ENCODE measurements at places on chromosomes 11 and 22. TPM values are rescaled to one million over a fixed set of nuclear protein-coding genes. Genes with fewer than 3 reads are reported as not detected.
A peak's percentile ranks its signal among the peaks of the same experiment; 100 is the strongest.

- DNase-seq: no peak
Observed at GRCh38 chr22:30763815-30764673, 69.4 kb downstream of the OSBP2 start.

DNA sequence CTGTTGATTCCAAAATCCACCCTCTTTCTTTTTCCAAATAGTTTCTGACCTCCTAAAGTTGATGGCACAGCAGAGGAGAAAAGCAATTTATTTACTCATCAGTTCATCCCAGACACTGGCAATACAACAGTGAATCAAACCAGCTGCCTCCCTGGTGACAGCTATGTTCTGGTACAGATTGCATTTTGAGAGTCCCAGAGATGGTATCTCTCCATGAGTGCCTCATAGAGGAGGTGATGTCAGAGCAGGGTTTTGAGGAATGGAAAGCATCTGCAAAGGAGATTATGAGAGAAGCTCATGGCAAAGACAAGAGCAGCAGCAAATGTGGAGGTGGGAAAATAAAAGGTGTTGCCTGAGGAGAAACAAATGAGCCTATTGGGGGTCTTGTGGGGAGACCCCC lies 377.2 kb downstream of the MN1 start:
- DNase-seq: no peak

- DNase-seq: no peak
Observed at GRCh38 chr11:47125083-47125482, 51.6 kb downstream of the ARFGAP2 start.

DNA sequence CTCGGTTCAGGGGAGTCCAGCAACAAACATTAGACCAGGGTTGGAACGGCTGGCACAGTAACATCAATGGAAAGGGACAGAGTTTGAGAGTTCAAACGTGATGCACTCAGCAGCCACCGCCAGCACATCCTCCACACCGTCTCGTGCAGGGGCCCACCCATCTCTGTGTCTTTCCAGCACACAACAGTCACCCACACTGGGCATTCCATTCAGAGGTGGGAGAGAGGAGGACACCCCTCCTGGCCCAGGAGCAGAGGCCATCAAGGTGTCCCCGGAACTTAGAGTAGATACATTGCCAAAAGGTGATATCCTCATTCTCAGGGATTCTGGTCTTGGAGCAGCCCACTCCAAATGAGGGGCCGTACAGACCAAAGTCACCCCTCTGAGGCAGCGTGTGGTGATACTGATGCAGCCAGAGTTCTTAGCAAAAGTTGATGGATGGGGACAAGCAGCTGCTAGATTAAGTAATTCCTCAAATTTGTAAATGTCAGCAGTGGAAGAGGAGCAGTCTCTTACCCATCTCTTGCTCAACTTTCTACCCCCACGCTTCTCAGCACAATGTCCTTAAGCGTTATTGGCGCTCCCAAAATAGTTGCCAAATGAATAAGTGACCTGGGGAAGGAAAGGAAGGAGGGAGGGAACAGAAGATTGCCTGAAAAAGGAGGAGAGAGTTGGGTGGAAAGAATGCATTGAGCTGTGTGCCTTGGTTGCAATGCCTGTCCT lies 5.5 kb downstream of the SNAP29 start:
- no peak for DNase-seq

- no peak for DNase-seq
Observed at GRCh38 chr11:78363024-78363619, 54.5 kb downstream of the GAB2 start.

GRCh38 chr11:33262011-33262645 lies 4.9 kb downstream of the HIPK3 start:
- no peak for DNase-seq

The LINC01488 gene
- total RNA-seq: not detected

DNA sequence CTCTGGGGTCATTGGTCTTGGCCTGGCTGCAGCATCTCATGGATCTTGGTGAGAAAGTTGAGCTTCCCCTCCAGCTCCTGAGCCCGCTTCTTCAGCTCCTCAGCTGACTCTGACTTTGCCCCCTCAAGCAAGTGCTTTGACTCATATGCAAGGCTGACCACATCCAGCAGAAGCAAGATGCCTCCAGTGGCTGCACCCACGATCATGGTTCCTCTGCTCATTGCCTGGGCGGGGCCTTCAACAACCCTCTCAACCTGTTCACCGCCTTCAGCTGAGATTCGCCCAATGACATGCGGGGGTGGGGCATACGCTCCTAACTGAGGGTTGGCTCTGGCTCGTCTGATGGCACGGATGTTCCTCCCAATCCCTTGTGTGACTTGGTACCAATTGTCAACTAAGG lies 11.9 kb downstream of the APOL2 start:
- no peak for DNase-seq

- no peak for DNase-seq
Observed at GRCh38 chr11:31487848-31488247, 21.6 kb downstream of the IMMP1L start.

DNA sequence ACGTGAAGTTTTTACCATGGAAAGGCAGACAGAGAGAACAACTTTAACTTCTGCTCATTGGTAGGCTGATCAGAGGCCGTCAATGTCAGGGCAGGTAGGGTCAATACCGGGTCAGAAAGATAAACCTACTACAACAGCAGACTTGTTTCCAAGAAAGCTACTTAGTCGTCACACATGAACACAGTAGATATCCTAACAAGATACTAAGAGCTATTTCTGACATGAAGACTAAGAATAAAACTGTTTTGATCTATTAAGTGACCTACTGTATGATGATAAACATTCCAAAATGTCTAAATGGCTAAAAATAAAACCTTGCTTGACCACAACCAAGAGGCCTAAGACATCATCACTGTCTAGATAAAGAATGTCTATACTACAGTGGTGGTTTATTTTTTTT lies 231.3 kb downstream of the CADM1 start:
- no peak for DNase-seq

The SCGB1D2 gene
- not detected for total RNA-seq

DNA sequence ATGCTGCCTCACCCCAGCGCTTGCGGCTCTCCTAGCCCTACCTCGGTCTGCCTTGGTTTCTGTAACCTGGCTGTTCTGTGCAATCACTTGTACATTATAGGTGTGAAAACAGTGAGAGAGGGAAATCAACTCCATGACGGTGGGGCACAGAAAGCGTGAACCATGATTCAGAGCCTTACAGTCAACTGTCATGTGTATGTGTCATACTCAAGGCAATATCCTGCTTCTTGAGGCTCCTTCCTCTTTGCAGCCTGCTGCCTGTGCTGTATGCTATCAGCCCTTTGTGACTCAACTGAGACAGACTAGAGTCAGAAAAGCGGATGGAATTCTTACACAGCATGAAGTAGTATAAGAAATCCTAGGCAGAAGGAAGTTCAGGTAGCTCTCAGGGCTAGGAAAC lies 2.1 kb downstream of the NRIP3 start:
- DNase-seq: no peak

- no peak for DNase-seq
Observed at GRCh38 chr11:133052537-133052936, 479.8 kb downstream of the OPCML start.

- DNase-seq: no peak
Observed at GRCh38 chr11:25910086-25910485, 421.8 kb upstream of the ANO3 start.

The PLAAT5 gene
- 3.6 TPM for total RNA-seq

The MMP27 gene
- total RNA-seq: not detected

DNA sequence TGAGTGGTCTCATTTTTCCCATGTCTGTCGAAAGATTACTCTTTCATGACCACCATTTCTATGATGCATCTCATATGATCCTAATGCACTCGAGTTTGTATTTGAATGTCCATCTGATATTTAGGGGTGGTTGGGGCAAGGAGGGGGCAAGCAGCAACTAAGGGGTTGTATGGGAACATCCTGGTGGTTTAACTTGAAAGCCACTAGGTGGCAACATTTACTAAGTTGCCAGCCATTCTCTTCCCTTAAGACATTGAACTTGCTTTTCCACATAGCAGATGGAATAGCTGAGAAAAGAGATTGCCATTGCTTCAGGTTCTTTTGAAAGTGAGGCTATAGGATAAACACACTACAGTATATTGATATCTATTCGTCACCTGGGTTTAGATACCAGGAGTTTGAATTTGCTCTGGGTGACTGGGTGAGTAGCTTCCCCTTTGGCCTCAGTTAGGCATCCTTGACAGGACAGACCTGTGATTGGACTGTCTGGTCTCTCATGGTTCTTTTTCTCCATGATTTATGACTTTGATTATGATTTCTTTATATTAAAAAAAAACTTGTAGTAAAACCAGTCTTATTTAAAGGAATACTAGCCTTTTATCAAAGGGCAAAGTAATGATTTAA lies 32.4 kb downstream of the NF2 start:
- no peak for DNase-seq

DNA sequence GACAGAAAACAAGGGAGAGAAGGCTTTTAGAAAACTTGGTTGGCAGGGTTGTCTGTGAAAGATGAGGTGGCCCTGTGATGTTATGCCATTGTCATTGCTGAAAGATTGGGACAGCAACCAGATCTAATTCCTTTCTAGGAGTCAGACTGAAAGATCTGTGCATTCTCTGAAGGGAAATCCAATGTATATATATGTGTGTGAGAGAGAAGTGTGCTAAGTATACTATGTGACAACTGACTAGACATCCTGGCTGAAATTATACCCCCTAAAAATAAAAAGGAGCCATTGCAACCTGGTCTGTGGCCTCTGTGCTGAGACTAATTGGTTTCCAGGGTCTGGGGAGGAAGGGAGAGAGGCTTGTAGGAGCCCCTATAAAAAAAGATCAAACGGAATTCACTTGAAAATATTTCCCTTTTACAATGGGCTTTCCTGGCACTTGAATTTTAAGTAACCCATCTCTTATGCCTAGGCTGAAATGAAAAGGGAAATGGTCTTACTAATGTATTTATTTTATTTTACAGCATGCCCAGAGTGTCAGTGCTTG lies 1.2 kb upstream of the MPPED2 start:
- DNase-seq: no peak

DNA sequence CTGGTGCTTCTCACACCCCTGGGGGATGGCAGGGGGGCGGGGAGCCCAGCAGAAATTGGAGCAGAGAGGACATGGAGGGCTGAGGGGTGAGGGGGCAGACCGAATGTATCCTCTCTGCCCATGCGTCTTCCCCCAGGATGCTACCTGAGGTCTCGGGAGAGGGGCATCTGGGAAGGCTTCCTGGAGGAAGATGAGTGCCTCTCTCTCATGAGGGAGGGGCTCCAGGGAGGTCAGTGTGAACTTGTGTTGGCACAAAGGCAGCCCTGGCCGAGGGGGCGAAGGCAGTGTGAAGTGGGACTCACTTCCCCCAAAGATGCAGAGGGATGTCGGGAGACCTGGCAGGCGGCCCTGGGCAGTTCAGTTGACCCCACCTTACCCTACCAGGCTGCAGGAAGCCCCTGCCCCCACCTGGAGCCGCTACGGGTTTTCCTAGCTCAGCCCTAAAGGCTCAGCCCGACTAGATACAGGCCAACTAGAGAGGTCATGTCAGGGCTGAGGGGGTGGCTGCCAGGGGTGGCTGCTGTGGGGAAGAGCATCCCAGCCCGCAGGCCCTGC lies 10.4 kb downstream of the ASCL2 start:
- DNase-seq: peak; percentile 55

- no peak for DNase-seq
Observed at GRCh38 chr11:30705913-30706675, 119.9 kb upstream of the MPPED2 start.

Data from upper lobe of right lung (tissue), 1 donor.